ENCODE measurements at places on chromosomes 5 and 9. TPM values are rescaled to one million over a fixed set of nuclear protein-coding genes. Genes with fewer than 3 reads are reported as not detected.

DNA sequence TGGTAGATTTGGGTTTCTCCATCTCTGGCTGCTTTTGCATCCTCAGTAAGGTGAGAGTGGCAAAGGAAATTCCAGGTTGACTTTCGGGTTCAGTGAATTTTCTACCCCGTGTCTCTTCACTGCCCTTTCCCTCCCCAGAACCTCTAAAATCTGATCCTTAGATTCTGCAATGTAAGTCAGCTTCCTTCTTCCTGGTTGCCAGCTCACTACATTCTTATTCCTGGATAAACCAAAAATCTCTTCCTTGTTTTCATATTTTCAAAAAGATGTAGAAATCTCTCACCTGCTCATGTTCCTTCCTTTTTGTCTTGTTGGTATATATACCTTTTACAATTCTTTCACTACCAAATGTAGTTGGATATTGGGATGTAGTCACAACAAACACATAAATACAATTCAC is 145.8 kb downstream of the TMC1 start:
- no peak for DNase-seq

DNA sequence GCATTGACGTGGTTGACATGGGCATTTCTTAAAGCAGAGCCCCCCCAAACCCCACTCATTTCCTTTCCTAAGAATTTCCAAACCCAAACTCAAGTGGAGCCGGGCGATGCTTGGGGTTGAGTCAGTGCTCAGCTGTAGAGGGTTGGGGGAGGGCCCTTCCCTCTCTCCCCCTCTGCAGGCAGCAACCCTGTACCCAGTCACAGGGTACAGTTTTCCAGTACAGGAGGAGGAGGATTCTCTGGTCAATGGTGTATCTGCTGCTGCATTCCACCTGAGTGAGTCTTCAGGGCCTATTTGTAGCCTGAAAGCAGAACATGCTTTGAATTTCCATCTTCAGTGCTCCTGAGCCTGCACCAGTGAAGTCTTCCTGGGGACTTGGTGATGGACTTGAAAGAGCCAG is 55.8 kb downstream of the ENTREP1 start:
- no peak for DNase-seq

GRCh38 chr9:133930682-133931485 is 61.2 kb downstream of the VAV2 start:
- DNase-seq, result no peak

GRCh38 chr9:134942011-134942787 is 24.5 kb upstream of the FCN1 start:
- peak; percentile 6 for DNase-seq

DNA sequence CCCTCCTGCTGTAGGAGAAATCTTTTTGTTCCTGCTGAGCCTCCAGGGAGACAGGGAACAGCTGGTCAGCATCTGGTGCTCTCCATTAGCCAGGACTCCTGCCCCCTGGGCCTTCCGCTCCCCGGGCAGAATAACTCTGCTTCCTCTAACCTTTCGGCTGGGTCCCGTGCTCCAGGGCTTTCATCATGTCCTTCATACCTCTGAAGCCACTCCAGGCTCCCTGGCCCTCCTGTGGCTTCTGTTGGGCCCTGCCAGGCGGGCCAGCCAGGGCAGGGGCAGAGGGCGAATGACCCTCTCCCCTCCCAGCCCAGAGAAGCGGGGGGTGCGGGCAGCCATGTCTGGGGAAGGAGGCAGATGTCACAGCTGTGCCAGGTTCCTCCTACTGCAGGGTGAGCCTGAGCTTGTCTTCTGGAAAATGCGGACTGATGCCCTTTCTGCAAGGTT is 81.7 kb upstream of the LMX1B start:
- DNase-seq, result no peak

DNA sequence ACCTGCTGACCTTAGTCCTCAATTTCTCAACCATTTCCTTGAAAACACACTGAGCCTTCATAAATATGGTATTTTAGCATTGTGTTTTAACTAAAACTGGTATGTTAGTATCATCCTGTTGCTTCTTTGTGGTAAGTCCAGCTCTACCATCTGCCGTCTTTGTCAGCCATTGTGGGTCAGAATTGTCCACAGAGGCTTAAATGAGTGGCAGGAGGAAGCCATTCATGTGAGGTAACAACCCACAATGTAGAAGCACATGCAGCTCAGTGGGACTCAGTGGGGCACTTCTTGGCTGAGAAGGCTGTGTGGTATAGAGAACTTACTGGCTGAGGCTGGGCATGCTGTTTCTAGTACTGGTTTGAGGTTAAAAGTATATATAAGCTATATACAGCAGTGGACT is 149.2 kb upstream of the NR3C1 start:
- no peak for DNase-seq

GRCh38 chr9:93576258-93577077 is at the start of gene PHF2:
Gene PHF2, plus strand, starts transcription at chr9:93576584. Its CDS starts 190 bp downstream, at chr9:93576774.
- no peak for DNase-seq

DNA sequence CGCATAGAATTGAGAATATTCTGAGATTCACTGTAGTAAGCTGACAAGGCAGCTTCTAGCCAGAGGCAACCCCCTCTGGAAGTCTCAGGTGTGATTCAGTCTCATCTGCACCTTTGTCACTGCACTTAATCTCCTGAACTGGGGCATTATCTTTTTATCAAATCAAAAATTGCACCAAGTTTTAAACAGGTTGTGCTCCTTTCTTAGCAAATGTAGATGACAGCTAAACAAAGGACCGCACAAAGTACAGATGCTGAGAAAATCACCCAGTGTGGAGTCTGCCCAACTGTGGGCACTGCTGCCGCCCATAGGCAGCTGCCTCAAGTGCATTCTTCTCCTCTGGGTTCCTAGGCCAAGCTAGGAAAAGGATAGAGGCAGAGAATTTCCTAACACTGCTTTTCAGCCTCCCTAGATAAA is 51.1 kb downstream of the STARD4 start:
- DNase-seq, result peak; percentile 2

GRCh38 chr5:113099822-113100221 is 123.2 kb downstream of the DCP2 start:
- no peak for DNase-seq

DNA sequence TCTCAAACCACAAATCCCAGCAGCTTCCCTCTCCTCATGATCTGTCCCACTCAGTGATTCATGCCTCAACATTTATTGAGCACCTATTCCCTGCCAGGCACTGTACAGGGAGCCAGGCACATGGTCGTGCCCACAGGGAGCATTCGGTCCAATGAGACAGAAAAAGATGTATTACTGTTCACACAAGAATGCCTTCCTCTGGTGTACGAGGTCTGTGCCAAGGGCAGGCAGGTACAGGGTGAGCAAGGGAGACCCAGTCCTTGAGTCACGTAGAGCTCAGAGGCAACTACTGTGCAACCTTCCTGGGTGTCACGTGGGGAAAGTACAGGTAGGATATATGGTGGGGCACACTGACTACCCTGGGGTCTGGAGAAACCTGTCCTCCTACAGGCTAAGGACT is 4.6 kb downstream of the CNTFR start:
- no peak for DNase-seq

DNA sequence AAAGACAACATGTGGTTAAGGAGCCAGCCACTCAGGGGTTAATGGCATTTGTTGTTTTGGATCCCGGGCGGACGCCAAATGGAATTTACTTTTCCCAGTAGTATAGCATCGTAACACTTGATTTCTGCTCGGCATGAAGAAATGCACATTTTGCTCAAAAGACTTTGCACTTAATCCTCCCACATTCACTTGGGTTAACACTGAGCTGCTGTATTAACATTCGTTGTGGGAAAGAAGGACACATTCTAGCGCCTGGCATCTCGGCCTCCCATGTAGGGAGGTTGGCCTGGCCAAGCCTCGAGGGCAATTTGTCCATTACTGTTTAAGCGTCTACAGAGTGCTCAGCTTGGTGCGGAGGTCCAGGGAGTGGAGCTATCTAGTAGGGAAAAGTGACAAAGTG is 32.3 kb upstream of the INSYN2B start:
- no peak for DNase-seq

- no peak for DNase-seq
Measured at GRCh38 chr5:95941756-95942155, 19.9 kb downstream of the ELL2 start.

DNA sequence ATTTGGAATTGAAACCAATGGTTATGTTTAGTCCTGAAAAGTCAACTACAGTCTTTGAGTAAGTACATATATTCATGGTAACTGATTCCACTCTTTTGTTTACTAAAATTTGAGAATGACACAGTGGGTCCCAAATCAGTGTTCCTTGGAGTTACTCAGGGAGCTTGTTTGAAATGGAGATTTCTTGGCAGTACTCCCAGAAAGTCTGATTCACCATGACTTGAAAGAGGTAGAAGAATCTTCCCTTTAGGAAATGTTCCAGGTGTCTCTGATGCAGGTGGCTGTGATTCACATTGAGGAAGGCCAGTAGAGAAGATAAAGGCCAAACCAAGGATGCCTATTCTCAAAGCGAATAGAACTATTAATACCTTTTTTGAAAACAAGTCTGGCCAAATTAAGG is 1078.3 kb downstream of the CDH12 start:
- DNase-seq, result peak; percentile 61

GRCh38 chr9:119349351-119349825 is 19.8 kb downstream of the BRINP1 start:
- no peak for DNase-seq

- DNase-seq, result peak; percentile 4
Measured at GRCh38 chr9:82223442-82223841, 234.9 kb downstream of the SPATA31D1 start.

GRCh38 chr5:671459-672328 is 21.5 kb downstream of the TPPP start:
- DNase-seq, result peak; percentile 39

DNA sequence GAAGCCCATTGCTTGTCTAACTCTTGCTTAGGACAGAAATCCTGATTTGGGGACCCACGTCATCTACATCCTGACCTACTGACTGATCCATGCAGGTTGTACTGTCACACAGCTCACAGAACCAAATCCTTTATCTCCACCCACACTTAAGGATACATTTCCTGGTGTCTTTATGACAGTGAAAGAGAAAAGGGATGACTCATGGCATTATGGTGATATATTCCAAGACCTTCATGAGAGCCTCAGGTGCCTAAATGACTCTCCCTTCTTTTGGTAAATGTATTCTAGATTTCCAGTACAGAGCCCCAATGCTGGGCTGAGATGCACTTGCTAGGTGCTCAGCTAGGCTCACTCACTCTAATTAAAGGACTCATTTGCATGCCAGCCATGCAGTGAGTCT is 26.0 kb upstream of the DMRT2 start:
- DNase-seq, result no peak

DNA sequence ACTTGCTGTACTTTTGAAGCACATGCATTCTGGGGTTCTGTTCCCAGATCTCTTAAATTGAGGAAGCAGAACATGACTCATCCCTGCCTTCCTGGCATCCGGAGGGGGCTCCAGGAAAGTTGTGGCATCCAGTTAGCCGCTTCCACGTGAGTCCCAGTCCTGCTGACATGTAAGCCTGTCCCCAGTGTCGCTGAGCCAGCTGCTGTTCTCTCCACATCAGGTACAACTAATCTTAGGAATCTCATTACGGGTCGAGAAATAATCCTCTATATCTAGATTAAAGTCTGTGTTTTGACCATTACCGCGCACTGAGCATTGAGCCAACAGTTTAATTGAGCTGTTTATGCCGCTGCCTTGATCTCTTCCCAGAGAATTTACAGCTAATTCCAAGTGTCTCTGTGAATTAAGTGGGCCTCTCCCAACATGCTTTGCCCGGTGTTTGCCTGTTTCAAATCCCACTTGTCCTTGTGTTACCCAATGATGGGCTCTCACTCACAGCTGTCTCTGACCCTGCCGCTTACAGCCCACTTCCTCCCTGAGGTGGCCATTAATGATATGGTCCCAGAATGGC is 10.5 kb upstream of the SHB start:
- DNase-seq, result peak; percentile 24

DNA sequence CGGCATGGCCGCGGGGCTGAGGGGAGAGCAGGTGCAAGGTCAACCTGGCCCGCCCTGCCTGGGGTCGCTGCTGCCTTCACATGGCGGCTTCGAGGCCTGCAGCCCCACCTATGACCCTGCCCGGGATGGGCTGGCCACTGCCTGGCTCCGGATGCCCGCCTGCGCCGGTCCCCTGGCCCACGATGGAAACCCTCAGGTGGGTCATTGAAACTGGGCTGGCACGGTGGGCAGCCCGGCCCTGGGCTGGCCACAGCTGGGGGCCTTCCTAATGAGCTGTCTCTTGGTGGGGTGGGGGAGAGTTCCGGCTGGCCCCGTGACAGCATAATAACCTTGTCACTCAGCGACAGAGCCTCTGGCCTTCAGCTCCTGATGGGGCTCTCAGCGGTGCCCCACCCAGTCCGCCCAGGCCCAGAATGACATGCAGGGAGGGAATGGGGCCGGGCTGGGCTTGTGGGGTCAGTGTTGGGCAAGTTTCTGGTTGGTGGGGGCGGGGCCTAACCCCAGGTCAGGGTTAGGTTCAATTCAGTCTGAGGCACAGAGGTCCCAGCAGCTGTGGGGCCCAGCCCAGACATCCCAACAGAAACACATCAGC is at the start of gene CCDC187:
CCDC187 (minus strand) TSS at position 270 of the 592 bp plus-strand sequence; CDS start at position 6, 264 bp downstream.
- DNase-seq, result no peak

DNA sequence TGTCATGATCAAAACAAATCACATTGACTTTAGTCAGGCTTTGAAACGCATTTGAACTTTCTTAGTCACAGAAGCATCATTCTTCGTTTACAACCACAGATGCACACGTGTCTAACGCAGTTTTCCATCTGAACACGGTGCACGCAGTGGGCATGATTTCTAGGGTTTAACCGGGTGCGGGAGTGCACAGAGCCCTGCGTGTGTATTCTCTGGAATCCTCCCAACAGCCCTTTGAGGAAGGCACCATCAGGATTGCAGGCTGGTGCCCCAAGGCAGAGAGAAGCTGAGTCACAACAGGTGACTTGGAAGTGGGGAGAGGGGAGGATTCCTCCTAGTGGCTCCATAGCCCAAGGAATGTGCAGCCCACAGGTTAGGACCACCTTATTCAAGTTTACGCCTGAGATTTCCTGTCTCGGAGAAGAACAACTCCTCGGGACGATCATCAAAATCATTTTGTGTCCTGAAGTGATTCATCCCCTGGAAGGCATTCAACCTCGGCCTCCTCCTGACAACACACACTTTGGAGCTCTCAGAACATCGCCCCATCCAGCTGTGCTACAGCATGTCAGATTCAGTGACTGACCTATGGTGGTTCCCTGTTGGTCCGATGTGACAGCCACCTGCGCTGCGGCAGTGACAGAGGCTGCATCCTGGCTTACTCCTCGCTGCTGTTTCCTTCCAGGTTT is 13.1 kb downstream of the ROPN1L start:
- DNase-seq, result peak; percentile 66

GRCh38 chr5:58450018-58450417 is 9.9 kb downstream of the PLK2 start:
- DNase-seq, result peak; percentile 47

Gene MLANA
- total RNA-seq, result not detected

Gene GDF9
- under 0.01 TPM for total RNA-seq

Gene ADAMTS2
- total RNA-seq, result 27.0 TPM

Gene RETREG1
- 0.51 TPM for total RNA-seq

Gene SMIM33
- total RNA-seq, result not detected

Gene PTGDS
- 89.9 TPM for total RNA-seq

Gene DBH
- total RNA-seq, result not detected

Gene KIF27
- total RNA-seq, result 4.8 TPM

Gene CCDC180
- total RNA-seq, result 2.5 TPM

Gene ITK
- total RNA-seq, result not detected

Gene IL9
- not detected for total RNA-seq

Gene CCIN
- total RNA-seq, result 1.3 TPM

Gene RARS1
- total RNA-seq, result 111 TPM

Gene SHOC1
- under 0.01 TPM for total RNA-seq

Gene KCNV2
- total RNA-seq, result not detected

Gene IL4
- not detected for total RNA-seq

Gene SPATA31A7
- total RNA-seq, result not detected

Gene IGFBPL1
- total RNA-seq, result not detected

Gene PKD2L2
- 0.26 TPM for total RNA-seq

Gene PCDHA12
- 0.50 TPM for total RNA-seq

Gene ZMYND19
- total RNA-seq, result 14.1 TPM

Gene MLLT3
- total RNA-seq, result 43.8 TPM

Gene CCL27
- total RNA-seq, result not detected
